ENCODE measurements at places on chromosomes 3 and 15. TPM values are rescaled to one million over a fixed set of nuclear protein-coding genes. Genes with fewer than 3 reads are reported as not detected.

- DNase-seq = no peak
Observed at GRCh38 chr3:27677565-27677964, 44.6 kb downstream of the EOMES start.

DNA sequence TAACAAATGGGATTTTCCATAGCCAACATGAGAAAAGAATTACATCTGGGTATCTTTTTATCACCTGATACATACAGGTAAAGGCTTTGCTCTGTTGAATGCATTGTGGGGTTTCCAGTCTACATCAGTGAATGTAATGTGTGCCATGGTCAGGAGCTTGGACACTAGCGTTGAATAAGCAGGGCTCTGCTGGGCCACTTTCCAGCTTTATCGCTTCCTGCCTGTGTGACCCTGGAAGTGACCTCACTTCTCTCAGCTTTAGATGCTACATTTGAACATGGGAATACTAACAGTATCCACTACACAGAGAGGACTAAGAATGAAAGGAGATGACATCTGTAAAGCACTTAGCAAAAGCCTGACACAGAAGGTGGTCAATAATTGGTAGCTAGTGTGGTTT, 40.1 kb downstream of the TTC23 start:
- no peak for DNase-seq

Gene KBTBD13
- total RNA-seq = 0.06 TPM

Gene TGM5
- total RNA-seq = not detected

- DNase-seq = no peak
Observed at GRCh38 chr3:131081224-131081623, 54.5 kb downstream of the NEK11 start.

GRCh38 chr3:176767385-176767784, 429.9 kb downstream of the TBL1XR1 start:
- DNase-seq = no peak

DNA sequence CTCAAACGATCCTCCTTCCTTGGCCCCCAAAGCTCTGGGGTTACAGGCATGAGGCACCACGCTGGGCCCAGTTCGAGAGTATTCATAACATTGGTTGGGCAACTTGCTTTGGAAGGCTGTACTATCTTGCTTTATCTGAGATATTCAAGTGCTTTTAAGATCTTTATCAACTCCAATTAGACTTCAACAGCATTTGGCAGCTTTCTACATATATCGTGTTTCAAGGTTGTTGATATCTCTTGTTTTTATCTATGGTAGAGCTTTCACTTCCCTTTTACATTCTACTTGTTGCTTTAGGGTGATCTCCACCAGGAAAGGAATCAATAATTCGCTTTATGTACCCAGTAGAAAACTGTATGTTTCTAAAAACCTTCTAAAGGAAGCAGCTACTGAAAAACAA, 395.3 kb downstream of the IL5RA start:
- no peak for DNase-seq

- DNase-seq = peak; percentile 64
Observed at GRCh38 chr15:88849376-88850072, 45.8 kb downstream of the HAPLN3 start.

Gene ZDHHC19
- total RNA-seq = 0.57 TPM

Gene NPAP1
- 0.19 TPM for total RNA-seq

GRCh38 chr3:180898572-180898971, 13.9 kb upstream of the FXR1 start:
- DNase-seq = no peak

Gene RLBP1
- total RNA-seq = not detected

DNA sequence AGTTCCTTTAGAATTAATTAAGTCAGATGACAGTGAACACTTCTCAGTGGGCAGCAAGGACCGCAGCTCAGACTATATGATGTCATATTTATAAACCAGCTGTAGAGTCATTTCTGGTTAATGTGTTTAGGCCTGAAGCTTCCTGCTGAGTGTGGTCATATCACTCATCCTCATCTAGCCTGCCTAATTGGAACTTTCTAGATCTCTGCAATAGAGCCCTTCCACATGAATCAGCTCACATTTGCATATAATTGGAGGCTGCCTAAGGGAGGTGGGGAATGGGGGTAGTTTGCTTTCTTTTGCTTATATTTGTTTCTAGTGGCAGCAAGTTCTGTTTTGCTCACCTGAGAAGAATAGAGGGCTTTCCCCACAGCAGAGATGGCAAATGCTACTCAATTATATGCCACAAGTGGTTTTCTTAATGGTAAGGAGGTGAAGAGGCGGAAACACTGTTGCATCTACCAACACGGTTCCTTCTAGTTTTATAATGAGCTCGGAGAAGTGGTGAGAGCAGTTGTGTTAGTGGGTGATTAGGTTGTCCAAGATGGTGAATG, 148.1 kb downstream of the KLHL25 start:
- no peak for DNase-seq

Gene SLC12A1
- total RNA-seq = 201 TPM

DNA sequence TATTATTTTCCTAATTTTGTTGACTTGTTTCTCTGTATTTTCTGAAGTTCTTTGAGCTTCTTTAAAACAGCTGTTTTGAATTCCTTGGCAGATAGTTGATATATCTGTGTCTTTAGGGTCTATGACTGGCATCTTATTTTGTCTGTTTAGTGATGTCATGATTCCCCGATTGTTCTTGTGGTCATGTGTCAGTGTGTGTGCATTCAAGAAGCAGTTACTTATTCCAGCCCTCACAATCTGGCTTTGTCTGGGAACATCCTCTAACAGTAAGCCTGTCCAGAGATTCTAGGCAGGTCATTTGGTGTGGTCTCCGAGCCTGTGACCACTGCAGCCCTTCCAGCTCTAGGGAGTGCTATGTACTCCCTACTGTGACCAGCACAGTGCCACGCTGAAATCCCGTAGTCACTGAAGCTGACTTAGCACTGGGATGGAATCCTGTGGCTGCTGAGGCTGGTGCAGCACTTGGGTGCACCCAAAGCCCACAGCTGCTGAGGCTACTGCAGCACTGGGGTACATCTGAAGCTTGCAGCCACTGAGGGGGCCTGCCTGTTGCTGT, 6.7 kb downstream of the LNP1 start:
- DNase-seq = no peak

Gene ARPC4
- 164 TPM for total RNA-seq

DNA sequence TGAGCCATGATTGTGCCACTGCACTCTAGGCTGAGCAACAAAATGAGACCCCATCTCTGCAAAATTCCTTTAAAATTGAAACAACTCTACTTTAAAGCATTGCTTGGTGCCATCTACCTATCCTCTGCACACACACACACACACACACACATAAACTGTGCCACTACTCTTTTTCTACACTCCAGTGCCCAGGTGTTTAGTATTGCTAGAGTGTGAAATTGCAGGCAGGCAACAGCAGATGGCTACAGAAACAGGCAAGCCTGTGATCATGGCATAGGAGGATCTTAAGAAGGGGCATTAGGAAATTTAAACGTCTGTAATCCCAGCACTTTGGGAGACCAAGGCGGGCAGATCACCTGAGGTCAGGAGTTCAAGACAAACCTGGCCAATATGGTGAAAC, 39.0 kb downstream of the SIDT1 start:
- DNase-seq = peak; percentile 24

Gene NR1I2
- 0.38 TPM for total RNA-seq

DNA sequence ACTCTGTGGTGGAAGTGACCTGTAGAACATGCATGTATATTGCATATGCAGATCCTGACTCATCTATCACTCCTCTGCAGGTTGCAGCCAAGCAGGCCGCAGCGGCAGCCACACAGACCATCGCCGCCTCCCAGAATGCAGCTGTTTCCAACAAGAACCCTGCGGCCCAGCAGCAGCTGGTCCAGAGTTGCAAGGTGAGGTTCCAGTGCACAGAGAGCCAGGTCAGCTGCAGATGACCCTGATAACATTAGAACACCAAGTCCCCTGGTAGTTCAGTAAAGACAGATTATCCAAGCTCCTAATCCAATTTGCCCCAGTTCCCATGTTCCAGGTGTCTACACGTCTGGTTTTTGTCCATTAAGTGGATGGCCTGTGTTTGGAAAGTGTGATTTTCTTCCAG, 325.1 kb upstream of the TPM1 start:
- no peak for DNase-seq

Gene CPLX3
- total RNA-seq = not detected

DNA sequence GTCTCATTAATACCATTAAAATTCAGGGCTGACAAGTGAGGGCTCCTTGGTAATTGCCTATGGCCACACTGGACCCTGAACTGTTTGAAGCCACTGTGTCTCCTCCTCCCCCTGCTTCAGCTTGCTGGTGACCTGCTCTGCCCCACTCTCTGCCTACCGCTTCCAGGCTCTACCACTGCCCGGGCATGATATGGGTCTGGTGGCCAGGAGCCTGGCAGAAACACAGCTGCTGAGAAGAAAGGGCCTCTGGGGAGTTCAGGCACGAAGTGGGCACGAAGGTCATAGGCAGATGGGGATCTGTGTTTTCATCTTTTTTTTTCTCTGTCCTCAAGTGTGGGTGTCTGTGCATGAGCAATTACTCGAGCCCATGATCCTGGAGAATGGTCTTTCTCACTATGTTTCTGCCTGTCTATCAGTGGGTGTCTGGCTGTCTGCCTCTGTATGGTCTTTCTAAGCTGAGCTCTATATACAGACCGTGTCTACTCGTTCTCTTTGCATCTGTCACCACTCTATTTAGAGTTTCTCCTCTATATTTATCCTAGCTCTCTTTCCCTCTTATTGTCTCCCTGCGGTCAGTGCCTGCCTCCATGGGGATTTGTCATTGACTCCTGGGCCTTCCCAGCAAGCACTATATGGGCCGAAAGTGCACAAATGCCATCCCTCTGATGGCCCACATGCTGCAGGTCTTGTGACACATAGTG, 42.1 kb upstream of the EPHB1 start:
- no peak for DNase-seq

GRCh38 chr3:64390893-64391292, 165.6 kb upstream of the PRICKLE2 start:
- no peak for DNase-seq

DNA sequence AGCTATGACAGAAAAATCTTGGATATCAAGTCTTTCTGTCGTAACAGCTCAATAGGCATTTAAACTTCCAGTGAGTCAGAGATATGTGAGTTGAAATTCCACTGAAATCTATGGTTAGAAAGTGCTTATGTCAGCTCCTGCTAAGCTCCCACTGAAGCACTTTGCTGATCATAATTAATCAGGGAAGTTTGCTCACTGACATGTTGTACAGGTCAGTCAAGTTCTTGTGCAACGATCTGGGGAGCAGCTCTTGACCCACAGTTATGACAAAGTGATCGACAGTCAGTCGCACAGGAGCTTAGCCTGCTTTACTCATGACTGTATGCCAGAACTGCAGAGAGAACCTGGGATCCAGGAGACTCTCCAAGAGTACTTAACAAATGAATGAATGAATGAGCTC, 453.5 kb downstream of the SOX2 start:
- DNase-seq = no peak

DNA sequence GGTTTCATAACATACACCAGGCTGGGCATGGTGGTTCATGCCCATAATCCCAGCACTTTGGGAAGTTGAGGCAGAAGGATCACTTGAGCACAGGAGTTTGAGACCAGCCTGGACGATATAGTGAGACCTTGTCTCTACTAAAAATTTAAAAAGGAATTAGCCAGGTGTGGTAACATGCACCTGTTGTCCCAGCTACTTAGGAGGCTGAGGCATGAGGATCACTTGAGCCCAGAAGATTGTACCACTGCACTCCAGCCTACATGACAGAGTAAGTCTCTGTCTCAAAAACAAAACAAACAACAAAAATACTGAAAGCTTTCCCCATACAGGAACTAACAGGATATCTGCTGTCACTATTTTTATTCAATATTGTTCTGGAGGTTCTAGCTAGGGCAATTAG, 20.9 kb downstream of the GREM1 start:
- DNase-seq = no peak

Gene RGMA
- 4.7 TPM for total RNA-seq

Gene PPM1L
- total RNA-seq = 13.8 TPM

Gene PPARG
- 19.2 TPM for total RNA-seq

Gene ACTRT3
- total RNA-seq = 2.9 TPM

- no peak for DNase-seq
Observed at GRCh38 chr3:112470788-112471187, 28.5 kb downstream of the BTLA start.

- no peak for DNase-seq
Observed at GRCh38 chr3:51617597-51617996, 53.5 kb upstream of the TEX264 start.

- no peak for DNase-seq
Observed at GRCh38 chr15:26438718-26439117, 334.1 kb downstream of the GABRB3 start.

Gene SCAANT1
- not detected for total RNA-seq

DNA sequence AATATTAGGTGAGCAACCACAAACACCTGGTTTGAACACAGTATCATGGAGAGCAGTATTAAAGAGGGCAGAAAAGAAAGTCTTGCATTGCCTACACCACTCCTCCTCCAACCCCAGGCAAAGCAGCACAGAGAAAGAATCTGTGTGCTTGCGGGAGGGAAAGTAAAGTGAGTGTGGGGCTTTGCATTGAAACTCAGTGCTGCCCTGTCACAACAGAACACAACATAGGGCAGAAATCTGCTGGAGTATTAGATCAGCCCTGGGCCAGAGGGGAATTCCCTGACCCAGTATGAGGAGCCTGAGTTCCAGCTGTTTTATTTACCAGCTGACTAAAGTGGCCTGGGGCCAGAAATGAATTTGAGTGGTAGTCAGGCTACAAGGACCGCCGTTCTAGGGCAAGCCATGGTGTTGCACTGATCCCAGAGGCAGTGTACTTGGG, 75.5 kb downstream of the SPATA16 start:
- no peak for DNase-seq

Gene ATP13A5
- total RNA-seq = not detected

DNA sequence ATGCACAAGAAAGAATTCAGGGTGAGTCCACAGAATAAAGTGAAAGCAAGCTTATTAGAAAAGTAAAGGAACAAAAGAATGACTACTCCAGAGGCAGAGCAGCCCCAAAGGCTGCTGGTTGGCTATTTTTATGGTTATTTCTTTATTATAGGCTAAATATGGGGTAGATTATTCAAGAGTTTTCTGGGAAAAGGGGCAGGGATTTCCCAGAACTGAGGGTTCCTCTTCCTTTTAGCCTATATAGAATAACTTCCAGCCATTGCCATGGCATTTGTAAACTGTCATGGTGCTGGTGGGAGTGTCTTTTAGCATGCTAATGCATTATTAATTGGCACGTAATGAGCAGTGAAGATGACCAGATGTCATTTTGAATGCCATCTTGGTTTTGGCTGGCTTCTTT, 13.6 kb downstream of the GLDN start:
- DNase-seq = no peak

GRCh38 chr3:134066651-134067530, 37.2 kb upstream of the SLCO2A1 start:
- DNase-seq = peak; percentile 8

GRCh38 chr15:57403017-57403416, 26.7 kb downstream of the CGNL1 start:
- peak; percentile 46 for DNase-seq

Gene RPL29
- total RNA-seq = 785 TPM

GRCh38 chr3:7843441-7843840, 658.2 kb upstream of the LMCD1 start:
- peak; percentile 4 for DNase-seq

DNA sequence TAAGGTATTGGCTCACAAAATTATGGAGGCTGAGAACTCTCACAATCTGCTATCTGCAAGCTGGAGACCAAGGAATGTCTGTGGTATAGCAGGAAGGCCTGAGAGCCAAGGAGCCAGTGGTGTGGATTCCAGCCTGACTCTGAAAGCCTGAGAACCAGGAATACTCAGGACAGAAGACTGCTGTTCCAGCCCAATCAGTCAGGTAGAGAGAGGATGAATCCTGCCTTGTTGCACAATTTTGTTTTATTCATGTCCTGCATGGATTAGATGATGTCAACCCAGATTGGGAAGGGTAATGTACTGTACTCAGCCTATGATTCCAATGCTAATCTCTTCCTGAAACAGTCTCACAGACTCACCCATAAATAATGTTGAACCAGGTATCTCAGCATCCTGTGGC, 312.4 kb upstream of the KCNMB2 start:
- no peak for DNase-seq

Gene SLC28A1
- 12.8 TPM for total RNA-seq

Measured in kidney (tissue), 22 donors.